Stimulated activated CD4-positive, alpha-beta T cell treated with anti-CD3 and anti-CD28 coated beads, Interleukin-12 subunit alpha, Interleukin-12 subunit beta, amount 100 ng/mL, for 4 hours (primary cell): ENCODE measurements at places on chromosomes 3 and 15.

GRCh38 chr15:68875377-68876116, 54.8 kb upstream of the SPESP1 start:
- peak; percentile 93 for DNase-seq

GRCh38 chr3:21466476-21466875, 284.5 kb downstream of the ZNF385D start:
- DNase-seq, result no peak

DNA sequence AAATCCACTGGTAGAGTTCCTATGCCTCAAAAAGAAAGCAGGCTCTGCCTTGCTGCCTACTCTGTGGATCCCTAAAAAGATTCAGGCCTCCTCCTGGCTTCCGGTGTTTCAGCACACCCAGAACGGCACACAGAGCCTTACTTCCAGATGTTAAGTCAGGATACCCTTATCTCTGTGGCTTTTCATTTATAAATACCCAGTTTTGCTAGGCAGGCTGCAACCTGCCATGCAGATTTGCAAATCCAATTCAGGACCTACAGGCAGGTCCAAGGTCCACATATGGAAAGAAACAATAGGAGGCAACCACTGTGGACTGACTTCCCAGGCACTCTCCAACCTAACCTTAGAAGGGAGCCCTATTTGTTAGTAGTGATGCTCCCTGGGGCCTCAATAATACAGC, 30.7 kb downstream of the EFL1 start:
- no peak for DNase-seq

- no peak for DNase-seq
Observed at GRCh38 chr3:183619624-183620251, 15.7 kb upstream of the KLHL24 start.

- DNase-seq, result no peak
Observed at GRCh38 chr15:88636050-88636449, 2.8 kb upstream of the ISG20 start.

DNA sequence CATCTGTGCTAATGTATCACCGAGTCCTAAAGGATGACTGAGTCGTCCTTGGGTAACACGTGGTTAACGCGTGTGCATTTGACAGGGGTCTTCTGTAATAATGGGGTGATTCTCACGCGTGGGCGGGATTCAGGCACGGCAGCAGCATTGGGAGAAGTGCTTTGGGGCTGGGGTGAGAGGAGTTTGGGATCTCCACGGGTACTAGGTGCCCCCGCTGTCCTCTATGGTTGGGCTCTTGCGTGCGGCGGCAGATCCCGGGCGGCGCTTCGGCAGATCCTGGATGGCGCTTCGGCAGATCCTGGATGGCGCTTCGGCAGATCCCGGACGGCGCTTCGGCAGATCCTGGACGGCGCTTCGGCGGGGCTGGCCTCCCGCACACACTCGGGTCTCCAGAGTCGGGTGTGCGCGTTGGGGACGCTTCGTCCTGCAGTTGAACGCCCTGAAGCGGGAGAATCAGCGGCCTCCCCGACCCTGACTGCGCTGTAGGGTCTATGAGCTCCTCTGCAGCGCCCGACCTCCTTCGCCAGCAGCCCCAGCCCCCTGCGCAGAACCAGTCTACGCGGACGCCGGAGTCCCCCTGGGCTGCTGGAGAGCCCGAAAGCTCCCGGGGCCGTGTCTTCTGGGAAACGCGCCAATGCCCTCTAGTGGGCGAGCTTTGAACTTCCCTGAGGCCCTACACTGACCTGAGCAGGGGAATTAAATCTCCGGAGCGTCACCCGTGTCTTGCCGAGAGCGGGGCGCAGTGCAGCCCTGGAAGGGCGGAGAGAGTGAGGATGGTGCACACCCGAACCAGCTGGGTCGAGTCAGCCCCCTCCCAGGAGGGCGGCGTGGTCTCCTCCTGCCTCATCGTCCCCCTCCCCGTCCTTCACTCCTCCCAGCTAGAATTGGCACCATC, 48.1 kb upstream of the EPHB3 start:
- peak; percentile 80 for DNase-seq

GRCh38 chr3:138426211-138426610, 8.2 kb upstream of the ESYT3 start:
- no peak for DNase-seq

DNA sequence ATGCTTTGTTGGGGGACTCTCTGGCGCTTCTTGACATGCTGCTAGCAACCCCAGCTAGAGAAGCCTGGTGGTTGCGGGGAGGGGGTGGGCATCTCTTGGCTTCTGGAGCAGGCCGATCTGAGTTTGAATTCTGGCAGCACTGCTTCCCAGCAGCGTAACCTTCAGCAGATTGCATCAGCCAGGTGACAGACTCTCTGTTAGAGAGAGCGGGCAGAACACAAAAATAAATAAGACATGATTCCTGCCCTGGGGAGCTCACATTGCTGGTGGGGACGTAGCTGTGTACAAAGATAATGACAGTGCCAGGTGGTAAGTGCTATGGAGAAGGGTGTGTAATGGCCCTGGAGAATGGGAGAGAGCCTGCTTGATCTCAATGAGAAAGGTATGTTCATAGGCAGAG, 87.4 kb downstream of the THSD4 start:
- DNase-seq, result no peak

DNA sequence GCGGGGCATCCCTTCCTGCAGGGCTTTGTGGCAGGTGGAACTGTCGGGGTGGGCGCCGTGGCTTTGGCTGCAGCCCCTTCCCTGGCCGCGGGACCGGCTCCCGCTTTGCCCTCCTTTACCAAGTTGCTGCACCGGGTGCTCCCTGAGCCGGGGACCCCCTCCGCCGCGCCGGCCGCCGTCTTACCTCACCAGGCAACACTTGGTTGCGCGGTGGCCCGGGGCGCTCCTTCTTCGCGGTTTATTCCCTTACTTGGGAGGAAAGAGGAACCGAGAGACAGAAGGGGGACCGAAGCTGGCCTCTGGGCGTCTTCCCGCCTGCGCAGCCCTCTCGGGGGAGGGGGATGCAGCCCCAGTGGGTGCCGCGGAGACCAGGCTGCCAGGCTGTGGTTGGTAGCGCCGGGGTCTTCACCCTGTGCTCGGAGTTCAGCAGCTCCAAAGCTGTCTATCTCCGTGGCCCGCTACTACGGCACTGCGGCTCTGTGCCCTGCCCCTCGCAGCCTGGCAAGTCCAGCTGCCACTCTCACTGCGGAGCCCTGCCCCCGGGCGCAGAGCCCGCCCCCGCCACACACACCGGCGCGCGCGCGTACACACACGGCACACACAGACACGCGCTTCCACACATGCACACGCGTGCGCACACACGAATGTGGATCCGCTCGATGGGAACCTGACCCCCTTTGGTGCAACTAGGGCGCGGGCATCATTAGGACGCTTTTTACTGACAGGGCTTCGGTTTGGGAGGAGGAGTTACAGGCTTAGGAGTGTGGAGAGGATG, at the start of gene DGKG:
Gene DGKG, minus strand, starts transcription at position 473 of the 775 bp plus-strand sequence. CDS start 41,775 bp downstream, outside the sequence.
- peak; percentile 8 for DNase-seq

GRCh38 chr15:67085237-67085817, 19.9 kb downstream of the SMAD3 start:
- DNase-seq, result peak; percentile 39

DNA sequence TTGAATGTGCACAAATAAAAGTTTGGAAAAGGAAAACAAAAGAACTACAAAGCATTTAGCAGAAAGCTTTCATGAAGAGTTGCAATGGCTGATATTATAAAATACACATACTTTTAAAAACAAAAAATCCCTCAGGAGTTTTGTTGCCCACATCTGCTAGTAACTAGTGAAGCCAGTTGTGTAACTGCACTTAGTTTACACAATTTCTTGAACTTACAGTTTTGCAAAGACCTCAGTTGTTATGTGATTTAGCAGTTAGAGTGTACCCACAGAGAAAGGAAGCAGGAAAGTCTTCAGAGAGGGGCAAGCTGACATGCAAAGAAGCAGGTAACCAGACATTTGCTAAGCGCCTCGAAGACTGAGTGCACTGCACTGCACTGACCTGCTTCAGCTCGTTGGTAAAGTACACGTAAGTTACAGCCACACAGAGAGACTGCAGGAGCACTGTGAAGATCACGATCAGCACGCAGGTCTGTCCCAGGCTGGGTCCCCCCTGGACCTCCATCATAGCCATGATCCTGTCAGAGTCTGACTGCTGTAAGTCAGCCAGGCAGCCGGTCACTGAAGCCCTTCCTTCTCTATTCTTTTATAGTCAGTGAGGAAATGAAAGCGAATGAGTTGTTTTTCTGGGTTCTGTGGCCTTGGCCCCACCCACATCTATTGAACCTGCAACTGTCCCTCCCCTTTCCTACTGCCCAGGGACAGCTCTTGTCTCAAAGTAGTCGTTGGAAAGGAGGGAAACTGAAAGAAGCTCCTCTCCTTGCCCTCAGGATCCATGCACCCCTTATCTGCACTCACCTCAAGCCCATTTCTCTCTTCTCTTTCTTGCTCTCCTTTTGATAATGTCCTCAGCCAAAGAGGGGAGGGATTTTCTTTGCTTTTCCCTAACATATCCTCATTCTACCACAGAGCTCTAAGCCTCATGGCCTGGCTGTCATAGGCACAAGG, at the start of gene TNFSF10:
Gene TNFSF10, minus strand, starts transcription at position 560 of the 948 bp plus-strand sequence. Its CDS starts 46 bp downstream, at position 514.
- peak; percentile 26 for DNase-seq

GRCh38 chr15:96341513-96342405, 11.3 kb downstream of the NR2F2 start:
- DNase-seq, result no peak

GRCh38 chr3:72176537-72177041, 391.6 kb upstream of the PROK2 start:
- no peak for DNase-seq

- no peak for DNase-seq
Observed at GRCh38 chr3:16807391-16807790, 77.4 kb upstream of the PLCL2 start.

DNA sequence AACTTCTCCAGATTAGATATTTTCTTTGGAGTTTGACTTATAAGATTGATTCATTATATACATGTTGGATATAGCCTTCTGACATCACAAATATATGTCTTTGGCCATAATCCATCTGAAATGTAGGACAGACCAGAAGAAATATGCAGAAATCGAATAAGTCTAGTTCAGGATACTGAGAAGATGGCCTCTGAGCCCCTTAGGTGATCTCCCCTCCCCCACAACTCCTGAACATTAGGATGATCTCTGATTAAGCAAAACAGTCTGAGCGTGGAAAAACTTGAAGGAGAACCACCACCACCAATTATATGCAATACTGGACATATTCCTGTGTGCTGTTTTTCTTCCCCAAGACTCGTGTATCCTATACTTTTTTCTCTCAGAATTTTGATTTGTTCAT, 3.2 kb downstream of the SETD5 start:
- DNase-seq, result no peak

DNA sequence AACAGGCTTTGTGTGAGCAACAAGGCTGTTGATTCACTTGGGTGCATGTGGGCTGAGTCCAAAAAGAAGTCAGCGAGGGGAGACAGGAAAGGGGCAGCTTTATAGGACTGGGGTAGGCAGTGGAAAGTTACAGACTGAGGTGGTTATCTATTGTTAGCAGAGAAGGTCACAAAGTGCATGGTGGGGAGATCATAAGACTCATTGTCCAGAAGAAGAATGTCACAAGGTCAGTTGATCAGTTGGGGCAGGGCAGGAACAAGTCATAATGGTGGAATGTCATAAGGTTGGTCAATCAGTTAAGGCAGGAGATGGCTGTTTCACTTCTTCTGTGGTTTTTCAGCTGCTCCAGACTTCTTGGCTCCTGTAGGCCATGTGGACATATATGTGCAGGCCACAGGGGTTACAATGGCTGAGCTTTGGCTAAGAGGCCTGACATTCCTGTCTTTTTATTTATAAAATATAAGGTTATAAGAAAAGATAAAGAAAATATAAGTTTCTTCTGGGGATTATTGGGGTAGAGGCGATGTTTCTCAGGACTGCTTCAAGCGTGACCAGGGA, 69.5 kb upstream of the SNTN start:
- no peak for DNase-seq

DNA sequence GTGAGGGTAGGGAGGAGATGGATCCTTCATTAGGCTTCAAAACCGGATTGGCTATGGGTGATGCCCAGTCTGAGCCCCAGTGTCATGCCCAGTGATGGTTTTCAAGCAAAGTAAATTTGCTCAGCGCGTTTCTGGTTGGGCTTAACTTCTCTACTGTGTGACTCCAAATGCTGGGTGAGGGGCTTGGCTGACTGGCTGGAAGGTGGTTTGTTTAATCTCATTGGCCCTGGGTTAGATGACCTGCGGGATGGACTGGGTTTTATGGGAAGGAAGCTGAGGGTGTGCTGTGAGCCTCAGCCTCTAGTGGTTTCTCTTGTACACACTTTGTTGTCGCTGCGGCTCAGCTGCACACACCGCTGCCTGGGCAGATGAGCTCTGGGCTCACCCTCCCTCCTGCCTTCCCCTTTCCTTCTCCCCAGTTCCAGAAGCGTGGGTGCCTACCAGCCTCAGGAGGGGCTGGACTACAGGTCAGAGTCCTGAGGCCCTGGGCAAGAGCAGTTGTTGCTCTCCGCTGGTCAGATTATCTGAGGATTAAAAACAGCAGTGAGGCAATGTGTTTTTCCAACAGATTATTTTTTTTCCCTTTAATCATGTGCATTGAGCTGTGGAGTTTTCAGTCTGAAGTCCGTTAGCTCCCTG, 18.6 kb downstream of the PDIA5 start:
- DNase-seq, result no peak

DNA sequence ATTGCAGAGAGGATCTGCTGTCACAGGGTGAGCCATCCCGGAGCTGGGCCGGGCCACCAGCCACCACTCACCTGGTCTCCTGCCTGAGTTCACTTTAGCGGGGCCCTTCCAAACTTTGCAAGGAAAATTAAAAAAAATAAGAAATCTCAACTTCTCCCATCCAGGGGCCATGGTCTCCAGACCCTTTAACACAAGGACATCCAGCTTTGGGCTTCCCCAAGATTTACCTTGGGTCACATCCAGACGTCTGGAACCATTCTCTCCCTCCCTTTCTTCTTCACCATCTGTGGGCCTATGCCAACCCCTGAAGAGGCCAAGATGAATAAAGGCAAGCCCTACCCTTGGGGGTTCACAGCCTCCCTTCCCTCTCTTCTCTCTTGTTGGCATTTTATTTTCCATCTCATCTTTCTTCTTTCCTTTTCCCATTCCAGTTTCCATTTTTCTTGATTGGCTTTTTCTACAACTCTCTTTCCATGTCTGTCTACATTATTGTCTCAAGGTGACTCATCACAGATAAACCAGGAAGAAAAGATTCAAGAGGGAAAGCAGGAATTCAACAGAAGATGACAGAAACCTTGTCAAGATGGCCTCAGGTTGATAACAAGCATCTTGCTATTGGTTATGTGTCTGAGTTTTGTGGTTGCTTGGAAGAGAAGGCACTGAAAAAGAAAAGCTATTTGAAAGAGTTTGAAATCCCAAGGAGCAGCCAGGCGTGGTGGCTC, 49.5 kb downstream of the ITGA11 start:
- DNase-seq, result no peak

DNA sequence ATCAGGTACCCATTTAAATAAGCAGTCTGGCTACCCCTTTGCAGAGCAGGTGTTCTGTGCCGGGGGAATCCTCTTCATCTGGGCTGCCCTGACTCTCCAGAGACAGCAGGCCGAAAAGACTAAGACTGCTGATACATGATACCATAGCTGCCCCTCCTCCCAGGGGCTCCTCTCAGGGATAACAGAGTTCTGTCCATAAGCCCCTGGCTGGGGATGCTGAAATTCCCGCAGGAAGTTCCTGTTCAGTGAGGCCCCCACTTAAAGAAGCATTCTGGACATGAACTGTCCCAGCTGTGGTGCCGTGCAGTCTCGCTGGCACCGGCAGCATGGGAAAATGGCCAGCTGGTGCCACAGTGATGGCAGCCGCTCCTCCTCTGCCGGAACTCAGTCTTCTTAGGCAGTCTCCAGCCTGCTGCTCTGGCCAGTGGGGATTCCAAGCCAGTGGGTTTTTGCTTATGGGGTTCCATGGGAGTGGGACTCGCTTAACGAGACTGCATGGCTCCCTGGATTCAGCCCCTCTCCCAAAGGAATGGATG, 1026.2 kb downstream of the NAALADL2 start:
- DNase-seq, result no peak
